GM12864 (cell line): ENCODE measurements at places on chromosomes 4 and X.

GRCh38 chrX:83771664-83772063 lies 89.3 kb upstream of the CYLC1 start:
- DNase-seq: no peak

GRCh38 chr4:182240161-182241130 lies 2.8 kb upstream of the TENM3 start:
- no peak for DNase-seq

- no peak for DNase-seq
Observed at GRCh38 chr4:1601852-1602654, 82.1 kb downstream of the FAM53A start.

DNA sequence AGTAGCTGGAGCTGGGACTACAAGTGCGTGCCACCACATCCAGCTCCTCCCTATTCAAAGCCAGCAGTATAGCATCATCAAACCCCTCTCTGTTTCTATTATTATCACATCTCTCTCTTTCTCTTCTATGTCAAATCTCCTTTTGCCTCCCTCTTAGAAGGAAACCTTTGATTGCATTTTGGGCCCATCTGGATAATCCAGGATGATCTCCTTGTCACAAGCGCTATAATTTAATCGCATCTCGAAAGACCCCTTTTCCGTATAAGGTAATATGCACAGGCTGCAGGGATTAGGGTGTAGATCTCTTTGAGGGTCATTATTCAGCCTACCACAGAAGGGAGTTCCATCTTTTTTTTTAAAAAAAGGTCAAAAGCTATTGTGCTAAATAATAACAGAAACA lies 46.4 kb upstream of the TBC1D9 start:
- no peak for DNase-seq

- no peak for DNase-seq
Observed at GRCh38 chr4:137226221-137226620, 306.1 kb downstream of the PCDH18 start.

- no peak for DNase-seq
Observed at GRCh38 chr4:56790691-56791091, 30.8 kb downstream of the SPINK2 start.

DNA sequence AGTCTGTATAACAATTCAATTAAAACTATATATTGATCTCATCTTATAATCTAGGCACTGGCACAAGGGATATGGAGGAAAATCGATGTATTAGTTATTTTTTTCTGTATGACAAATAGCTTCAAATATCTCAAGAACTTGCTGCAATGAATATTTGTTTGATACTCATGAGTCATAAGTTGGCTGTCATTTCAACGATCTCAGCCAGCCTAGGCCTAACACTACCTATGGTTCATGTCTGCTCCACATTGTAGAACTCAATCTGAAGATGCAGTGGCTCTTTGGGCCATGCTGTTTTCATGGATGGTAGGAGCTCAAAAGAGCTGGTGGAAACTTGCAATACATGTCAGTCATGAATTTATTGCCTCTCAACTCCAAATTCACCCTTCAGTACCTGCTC lies 44.7 kb downstream of the MAGEB17 start:
- DNase-seq: no peak

DNA sequence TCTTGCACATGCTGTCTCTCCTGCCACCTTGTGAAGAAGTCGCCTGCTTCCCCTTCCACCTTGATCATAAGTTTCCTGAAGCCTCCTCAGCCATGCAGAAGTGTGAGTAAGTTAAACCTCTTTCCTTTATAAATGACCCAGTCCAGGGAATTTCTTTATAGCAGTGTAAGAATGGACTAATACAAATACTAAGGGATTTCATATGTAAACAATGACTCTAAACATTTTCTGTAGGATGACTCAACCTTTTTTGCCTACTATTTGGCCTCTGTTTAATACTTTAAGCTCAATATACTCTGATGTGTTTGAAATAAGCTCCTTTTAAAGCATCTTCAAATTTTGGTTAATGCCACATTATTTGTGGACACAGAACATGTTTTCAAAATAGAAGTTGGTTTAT lies 813.5 kb upstream of the SLIT2 start:
- DNase-seq: no peak

- no peak for DNase-seq
Observed at GRCh38 chr4:48429709-48430474, 53.3 kb upstream of the SLC10A4 start.

- DNase-seq: no peak
Observed at GRCh38 chr4:73902038-73902637, 32.9 kb downstream of the CXCL1 start.

DNA sequence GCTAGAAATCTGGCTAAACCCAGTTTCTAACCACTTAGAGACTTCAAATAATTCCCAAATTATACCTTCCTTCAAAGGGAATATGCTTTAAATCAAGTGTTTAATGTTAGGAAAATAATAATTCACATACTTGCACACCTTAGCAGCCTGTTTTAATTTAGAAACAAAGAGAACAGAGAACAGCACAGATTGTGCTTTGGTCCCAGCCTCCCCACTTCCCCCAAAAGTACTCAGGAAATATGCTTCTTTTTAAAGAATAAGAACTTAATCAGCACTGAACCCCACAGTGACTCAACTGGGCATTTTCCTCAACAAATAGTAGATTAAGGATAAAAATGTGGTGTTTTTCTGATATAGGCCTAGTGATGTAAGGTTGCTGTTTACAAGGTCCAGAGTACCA lies 295.8 kb downstream of the GBA3 start:
- no peak for DNase-seq

- DNase-seq: no peak
Observed at GRCh38 chrX:153365670-153366069, 31.7 kb downstream of the ZNF275 start.

DNA sequence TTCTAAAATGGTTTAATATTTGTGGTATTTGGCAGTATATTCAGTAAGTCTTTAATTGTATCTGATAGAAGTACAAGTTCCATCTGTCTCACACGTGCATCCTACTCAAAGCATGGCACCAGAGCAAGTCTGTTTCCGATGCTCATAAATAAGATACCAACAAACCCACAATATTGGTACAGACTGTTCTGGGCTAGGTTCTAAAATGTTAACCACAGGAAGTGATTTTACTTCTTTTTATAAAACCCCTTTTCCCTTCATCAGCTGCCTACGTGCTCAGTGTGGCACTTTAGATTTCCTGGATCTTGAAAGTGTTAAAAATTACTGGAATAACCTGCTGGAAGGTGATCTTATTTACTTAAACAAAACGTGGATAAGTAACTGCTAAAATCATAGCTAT lies 165.1 kb downstream of the CFAP299 start:
- no peak for DNase-seq

- DNase-seq: no peak
Observed at GRCh38 chr4:88144866-88145300, 13.6 kb downstream of the ABCG2 start.

DNA sequence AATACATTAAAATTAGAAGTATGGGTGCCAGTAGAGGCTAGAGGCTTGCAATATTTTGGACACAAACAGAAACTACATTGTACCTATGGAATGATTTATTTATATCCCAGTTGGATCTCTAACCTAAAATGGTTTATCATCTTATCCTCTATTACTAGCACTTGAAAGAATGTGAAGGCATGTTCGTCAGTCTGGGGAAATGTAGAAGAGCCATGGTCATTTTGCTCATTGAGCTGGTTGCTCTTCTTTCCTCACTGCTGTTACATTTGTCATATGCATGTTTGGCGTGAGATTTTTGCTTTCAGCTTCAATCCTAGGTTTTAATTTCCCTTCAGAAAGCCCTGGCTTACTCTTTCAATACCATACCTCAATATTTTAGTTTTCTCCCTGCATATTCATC lies 82.4 kb upstream of the MYOZ2 start:
- DNase-seq: no peak

GRCh38 chr4:108336076-108336475 lies 167.3 kb upstream of the LEF1 start:
- no peak for DNase-seq

GRCh38 chrX:130887376-130887775 lies 15.6 kb downstream of the ENOX2 start:
- DNase-seq: no peak

GRCh38 chr4:108527723-108528122 lies 92.7 kb upstream of the RPL34 start:
- no peak for DNase-seq

DNA sequence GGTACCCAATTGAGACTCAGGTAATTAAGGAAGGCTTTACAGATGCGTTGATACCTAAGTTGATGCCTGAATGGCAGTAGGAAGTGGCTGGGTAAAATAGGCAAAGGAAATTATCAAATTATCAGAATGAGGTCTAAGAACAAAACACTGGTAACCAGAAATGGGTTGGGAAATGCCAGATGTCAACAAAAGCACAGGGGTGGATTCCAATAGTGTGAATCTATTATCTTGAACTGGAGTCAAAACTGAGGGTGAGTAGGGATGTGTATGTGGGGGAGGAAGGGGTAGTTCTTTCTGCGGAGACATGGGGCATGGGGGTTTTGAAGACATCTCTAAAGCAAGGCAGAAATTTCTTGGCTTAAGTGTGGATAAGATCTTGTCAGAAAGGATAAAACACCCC lies 16.0 kb upstream of the SEPTIN6 start:
- DNase-seq: no peak

- DNase-seq: no peak
Observed at GRCh38 chrX:152822383-152823086, 8.0 kb downstream of the CETN2 start.
